ENCODE measurements at places on chromosomes 2 and 18. TPM values are rescaled to one million over a fixed set of nuclear protein-coding genes. Genes with fewer than 3 reads are reported as not detected.

The LYPD6 gene
- total RNA-seq, result 0.29 TPM

The RUFY4 gene
- total RNA-seq, result not detected

The IL1R2 gene
- total RNA-seq, result 17.0 TPM

The SDC1 gene
- total RNA-seq, result 148 TPM

The IL1F10 gene
- total RNA-seq, result not detected

The NLRC4 gene
- 15.3 TPM for total RNA-seq

The ACMSD gene
- total RNA-seq, result not detected

The PIAS2 gene
- 38.6 TPM for total RNA-seq

The LYPD1 gene
- 1.2 TPM for total RNA-seq

The SERPINB12 gene
- total RNA-seq, result not detected

The FKBP7 gene
- total RNA-seq, result 7.3 TPM

The FAM161A gene
- 1.5 TPM for total RNA-seq

The SLC23A3 gene
- 3.1 TPM for total RNA-seq

The ZNF385B gene
- total RNA-seq, result 62.3 TPM

The GPR75 gene
- total RNA-seq, result 2.5 TPM

The MOCOS gene
- 5.0 TPM for total RNA-seq

The TDRD15 gene
- not detected for total RNA-seq

The GAL3ST2 gene
- not detected for total RNA-seq

The MIB1 gene
- 31.3 TPM for total RNA-seq

The GPR35 gene
- 3.4 TPM for total RNA-seq

The NCKAP5 gene
- 40.8 TPM for total RNA-seq

The LRRFIP1 gene
- total RNA-seq, result 178 TPM

The DTNA gene
- 21.8 TPM for total RNA-seq

The KCNJ13 gene
- total RNA-seq, result not detected

The KCNIP3 gene
- 3.0 TPM for total RNA-seq

The IMMT gene
- 54.9 TPM for total RNA-seq

The ARHGEF4 gene
- total RNA-seq, result 11.1 TPM

The ANKRD62 gene
- total RNA-seq, result 0.12 TPM

The IL1RN gene
- total RNA-seq, result 41.7 TPM

The PRSS56 gene
- total RNA-seq, result not detected

The CFAP53 gene
- total RNA-seq, result not detected

The IL37 gene
- not detected for total RNA-seq

The DUSP2 gene
- 4.4 TPM for total RNA-seq

The ST8SIA5 gene
- not detected for total RNA-seq

The ADRA2B gene
- 0.14 TPM for total RNA-seq

The WDR43 gene
- 27.6 TPM for total RNA-seq

The FEZ2 gene
- 47.1 TPM for total RNA-seq

The FBXO36 gene
- total RNA-seq, result 1.8 TPM

The CYP1B1 gene
- total RNA-seq, result 69.4 TPM

The ATP6V1C2 gene
- not detected for total RNA-seq

The DCDC2C gene
- total RNA-seq, result not detected

The CAPN14 gene
- 0.26 TPM for total RNA-seq

The FAM237A gene
- total RNA-seq, result not detected

The OR6B2 gene
- total RNA-seq, result not detected

The SRD5A2 gene
- not detected for total RNA-seq

The SIGLEC15 gene
- 0.32 TPM for total RNA-seq

The ADCYAP1 gene
- 1.5 TPM for total RNA-seq
